Neural crest cell (in vitro differentiated cells): ENCODE measurements at places on chromosomes 4 and X. TPM values are rescaled to one million over a fixed set of nuclear protein-coding genes. Genes with fewer than 3 reads are reported as not detected.

DNA sequence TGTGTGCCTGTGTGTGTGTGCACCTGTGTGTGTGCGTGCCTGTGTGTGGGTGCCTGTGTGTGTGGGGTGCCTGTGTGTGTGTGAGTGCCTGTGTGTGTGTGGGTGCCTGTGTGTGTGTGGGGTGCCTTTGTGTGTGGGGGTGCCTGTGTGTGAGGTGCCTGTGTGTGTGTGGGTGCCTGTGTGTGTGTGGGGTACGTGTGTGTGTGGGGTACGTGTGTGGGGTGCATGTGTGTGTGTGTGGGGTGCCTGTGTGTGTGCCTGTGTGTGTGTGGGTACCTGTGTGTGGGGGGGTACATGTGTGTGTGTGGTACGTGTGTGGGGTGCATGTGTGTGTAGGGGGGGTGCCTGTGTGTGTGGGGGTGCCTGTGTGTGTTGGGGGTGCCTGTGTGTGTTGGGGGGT, 73.4 kb upstream of the HGFAC start:
- no peak for DNase-seq
- H3K27me3 ChIP-seq, result peaks cover 7% of the 10 kb centered on the region
- no peaks in the 10 kb centered on the region for H3K36me3 ChIP-seq
- H3K27ac ChIP-seq, result peak overlapping the region; percentile 70
- peaks cover 62% of the 10 kb centered on the region for H3K4me1 ChIP-seq
- H3K4me3 ChIP-seq, result no peak overlapping the region

GRCh38 chrX:87664381-87664780, 146.8 kb downstream of the KLHL4 start:
- H3K27me3 ChIP-seq, result no peaks in the 10 kb centered on the region
- DNase-seq, result no peak
- H3K36me3 ChIP-seq, result no peaks in the 10 kb centered on the region
- no peak overlapping the region for H3K4me3 ChIP-seq
- no peaks in the 10 kb centered on the region for H3K4me1 ChIP-seq
- H3K27ac ChIP-seq, result no peak overlapping the region

GRCh38 chr4:162943263-162943662, 223.4 kb downstream of the NAF1 start:
- no peak for DNase-seq
- H3K36me3 ChIP-seq, result no peaks in the 10 kb centered on the region
- H3K27ac ChIP-seq, result no peak overlapping the region
- no peak overlapping the region for H3K4me3 ChIP-seq
- H3K27me3 ChIP-seq, result no peaks in the 10 kb centered on the region

The RNF128 gene
- total RNA-seq, result not detected in 2 replicates

- H3K4me1 ChIP-seq, result peaks cover 6% of the 10 kb centered on the region
- no peak for DNase-seq
- no peak overlapping the region for H3K4me3 ChIP-seq
- H3K36me3 ChIP-seq, result peaks cover 6% of the 10 kb centered on the region
Observed at GRCh38 chr4:98573791-98574190, 84.6 kb downstream of the TSPAN5 start.

DNA sequence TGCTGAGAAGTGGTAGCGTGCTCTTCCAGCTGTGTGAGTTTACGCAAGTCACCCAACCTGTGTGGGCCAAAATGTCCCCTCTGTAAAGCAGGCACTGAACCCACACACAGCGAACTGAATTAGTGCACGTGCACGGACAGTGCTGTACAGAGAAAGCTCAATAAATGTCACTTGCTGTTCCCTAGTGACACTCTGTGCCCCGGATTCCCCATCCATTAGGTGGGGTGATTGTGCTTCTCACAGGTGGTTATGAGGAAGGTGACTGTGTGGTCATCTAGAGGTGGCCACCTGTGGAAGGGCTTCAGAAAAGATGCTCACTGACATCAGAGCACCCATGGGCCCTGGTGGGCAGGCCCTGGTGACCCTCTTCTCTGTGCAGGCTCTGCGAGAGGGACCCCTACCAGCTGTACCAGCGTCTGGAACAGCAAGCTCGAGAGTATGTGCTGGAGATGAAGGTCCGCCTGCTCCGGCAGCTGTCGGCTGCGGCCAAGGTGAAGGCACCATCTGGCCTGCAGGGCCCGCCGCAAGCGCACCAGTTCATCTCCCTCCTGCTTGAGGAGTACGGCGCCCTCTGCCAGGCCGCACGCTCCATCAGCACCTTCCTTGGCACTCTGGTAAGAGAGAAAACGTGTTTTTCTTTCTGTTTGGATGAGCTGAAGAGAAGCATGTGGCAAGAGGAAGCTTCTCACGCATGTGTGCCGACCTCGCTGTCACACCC, 94.3 kb downstream of the FAM193A start:
- peak overlapping the region; percentile 81 for H3K27ac ChIP-seq
- no peak for DNase-seq
- H3K27me3 ChIP-seq, result no peaks in the 10 kb centered on the region
- H3K4me1 ChIP-seq, result peaks cover 15% of the 10 kb centered on the region

- H3K4me3 ChIP-seq, result no peak overlapping the region
- no peaks in the 10 kb centered on the region for H3K4me1 ChIP-seq
- H3K36me3 ChIP-seq, result peaks cover 3% of the 10 kb centered on the region
- H3K27me3 ChIP-seq, result no peaks in the 10 kb centered on the region
Observed at GRCh38 chr4:161404346-161405110, 759.3 kb downstream of the FSTL5 start.

The GUF1 gene
- total RNA-seq, result 30.2 and 33.3 TPM in 2 replicates

The HERC6 gene
- total RNA-seq, result 0.59 and 0.93 TPM in 2 replicates
